ENCODE measurements at places on chromosomes 13 and 19.

DNA sequence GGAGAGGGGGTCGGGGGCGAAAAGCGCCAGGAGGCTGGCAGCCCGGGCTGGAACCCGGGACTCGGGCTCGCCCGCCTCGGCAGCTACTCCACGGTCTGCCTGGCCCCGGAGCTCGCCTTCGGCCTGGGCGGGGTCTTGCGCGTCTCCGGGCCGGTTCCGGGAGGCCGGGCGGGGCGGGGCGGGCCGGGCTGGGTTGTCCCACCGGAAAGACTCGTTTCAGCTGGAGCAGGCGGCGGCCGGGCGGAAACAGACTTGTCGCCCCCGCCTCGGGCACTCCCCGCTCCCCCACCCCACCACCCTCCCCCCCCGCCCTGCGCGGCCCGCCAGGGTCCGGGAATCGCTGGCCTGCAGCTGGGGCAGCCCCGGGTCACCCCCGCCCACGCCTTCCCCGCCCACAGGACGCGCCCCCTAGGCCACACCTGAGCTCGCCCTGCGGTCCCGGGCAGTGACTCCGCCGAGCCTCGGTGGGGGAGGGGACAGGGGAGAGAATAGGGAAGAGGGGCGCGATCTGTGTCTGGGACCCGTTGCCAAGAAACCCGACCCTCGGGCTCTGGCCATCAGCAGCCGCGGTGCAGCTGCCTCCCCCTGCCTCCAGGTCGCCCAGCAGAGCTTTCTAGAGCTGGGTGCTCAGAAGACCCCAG, 109.4 kb downstream of the KCTD15 start:
- DNase-seq = no peak

DNA sequence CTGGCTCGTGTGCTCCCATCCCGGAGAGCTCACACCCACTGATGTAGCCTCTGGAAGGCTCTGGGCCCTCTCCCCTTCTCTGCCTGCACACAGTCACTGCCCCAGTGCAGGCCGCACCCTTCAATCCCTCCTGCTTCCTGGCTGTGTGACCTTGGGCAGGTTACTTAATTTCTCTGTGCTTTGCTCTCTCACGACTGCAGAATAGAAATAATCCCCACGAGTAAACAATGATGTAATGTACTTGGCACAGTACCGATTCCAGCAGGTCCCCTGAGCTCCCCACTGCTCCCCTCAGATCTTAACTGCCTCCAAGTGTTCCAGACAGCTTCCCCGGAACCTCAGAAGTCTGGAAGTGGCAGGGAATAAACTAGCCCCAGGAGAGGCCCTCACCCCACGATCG, 16.1 kb downstream of the LIG1 start:
- no peak for DNase-seq

GRCh38 chr19:49498475-49498874, 2.2 kb downstream of the RPS11 start:
- no peak for DNase-seq

DNA sequence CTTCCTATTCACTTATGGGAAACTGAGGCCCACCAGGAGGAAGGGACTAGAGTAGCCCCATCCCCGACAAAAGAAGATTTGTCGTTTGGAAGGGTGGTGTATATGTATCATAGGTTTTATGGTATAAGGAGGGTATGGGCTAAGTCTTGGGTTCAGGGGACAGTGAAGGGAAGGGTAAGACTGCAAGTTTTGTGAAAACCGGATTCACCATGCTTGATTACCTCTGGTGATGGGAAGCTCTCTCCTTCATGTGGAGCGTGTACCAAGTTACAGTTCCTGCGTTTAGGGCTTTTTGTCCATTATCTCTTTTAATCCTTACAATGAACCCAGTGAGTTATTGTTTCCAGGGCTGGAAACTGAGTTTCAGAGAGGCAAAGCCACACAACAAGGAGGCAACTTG, 3.8 kb downstream of the VASP start:
- DNase-seq = no peak

- DNase-seq = no peak
These were observed 537.2 kb downstream of the LIG4 start for GRCh38 chr13:107678075-107678689.

GRCh38 chr13:71580614-71581013, 286.4 kb downstream of the DACH1 start:
- no peak for DNase-seq

DNA sequence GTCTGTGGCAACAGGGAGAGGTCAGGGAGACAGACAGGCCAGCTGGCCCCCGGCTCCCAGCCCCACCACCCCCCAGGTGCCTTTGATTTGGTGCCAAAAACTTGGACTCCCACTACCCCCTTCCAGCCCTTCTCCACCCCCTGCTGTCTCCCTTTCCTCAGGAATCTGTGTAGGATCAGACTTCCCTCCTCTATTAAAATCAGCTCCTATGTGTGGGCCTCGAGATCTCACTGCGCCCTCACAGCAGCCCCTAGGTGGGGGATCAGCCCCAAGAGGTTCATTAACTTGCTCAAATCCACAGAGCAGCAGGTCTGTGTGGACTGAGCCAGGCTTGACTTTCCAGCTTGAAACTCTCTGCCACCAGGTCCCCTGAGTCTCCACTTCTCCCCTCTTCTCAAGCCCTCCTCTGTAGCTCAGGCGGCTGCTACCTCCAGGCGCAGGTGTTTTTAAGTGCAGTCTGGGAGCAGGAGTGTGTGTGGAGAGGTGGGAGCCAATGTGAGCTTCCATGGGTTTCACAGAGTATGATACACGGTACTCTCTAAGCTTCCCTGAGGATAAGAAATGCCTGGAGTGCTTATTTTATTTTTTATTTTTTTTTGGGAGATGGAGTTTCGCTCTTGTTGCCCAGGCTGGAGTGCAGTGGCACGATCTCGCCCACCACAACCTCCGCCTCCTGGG, 1.7 kb downstream of the GAPDHS start:
- no peak for DNase-seq

- no peak for DNase-seq
These were observed 30.8 kb downstream of the WTIP start for GRCh38 chr19:34512254-34512822.

DNA sequence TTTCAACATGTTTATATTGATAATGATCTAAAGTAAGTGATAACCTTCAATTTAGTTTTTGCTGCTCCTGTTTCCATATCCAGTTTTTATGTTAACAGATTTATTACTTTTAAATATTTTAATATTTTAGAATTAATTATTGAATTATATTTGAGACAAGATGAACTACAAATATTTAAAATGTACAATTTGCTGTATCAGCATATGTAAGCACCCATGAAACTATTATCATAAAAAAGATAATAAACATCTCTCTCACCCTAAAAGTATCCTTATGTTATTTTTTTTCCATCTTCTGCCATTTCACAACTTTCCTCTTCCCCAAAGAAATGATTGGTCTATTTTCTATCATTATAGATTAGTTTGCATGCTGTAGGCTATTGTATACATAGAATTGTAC, 1426.6 kb upstream of the PRR20A start:
- no peak for DNase-seq
